ENCODE measurements at places on chromosomes 1 and 21.
A peak's percentile ranks its signal among the peaks of the same experiment; 100 is the strongest.

- DNase-seq, result peak; percentile 48
Measured at GRCh38 chr1:50368179-50369007, 54.9 kb downstream of the DMRTA2 start.

GRCh38 chr1:207742850-207743555 is 8.9 kb upstream of the CD46 start:
- DNase-seq, result no peak

- no peak for DNase-seq
Measured at GRCh38 chr1:30920827-30921226, 12.3 kb upstream of the SDC3 start.

DNA sequence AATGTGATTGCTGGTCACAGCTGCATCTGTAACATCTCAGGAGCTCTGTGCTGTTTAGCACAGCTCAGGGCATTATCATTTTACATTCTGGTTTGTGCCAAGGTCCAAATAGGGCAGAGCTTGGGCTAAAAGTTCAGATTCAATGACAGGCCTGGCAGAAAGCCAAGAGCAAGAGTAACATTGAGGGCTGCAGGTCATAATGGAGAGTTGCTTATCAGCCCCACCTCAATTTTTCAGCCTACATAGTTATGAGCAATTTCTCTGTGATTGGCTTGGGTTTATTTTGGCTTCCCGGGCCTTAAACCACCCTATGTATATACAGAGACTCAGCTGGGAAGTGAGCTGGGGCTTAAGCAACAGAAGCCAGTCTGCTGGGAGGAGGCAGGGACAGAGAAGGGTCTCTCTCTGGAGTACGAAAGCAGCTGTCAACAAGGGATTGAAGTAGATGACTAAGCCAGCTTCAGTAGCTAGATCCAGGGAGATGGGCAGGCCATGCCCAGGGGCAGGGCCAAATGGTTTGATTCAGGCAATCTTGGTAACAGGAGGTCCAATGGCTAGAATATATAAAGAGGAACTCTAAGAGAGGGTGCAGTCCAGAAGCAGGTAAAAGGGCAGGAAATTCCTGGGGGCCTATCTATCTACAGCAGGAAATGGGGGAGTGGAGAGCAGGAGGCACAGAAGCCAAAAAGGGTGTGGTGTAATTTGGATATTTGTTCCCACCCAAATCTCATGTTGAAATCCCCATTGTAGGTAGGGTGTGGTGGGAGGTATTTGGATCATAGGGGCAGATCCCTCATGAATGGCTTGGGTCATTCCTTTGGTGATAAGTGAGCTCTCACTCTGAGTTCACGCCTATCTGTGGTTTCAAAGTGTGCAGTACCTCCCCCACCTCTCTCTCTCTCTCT is 49.0 kb downstream of the BRINP2 start:
- no peak for DNase-seq

- DNase-seq, result no peak
Measured at GRCh38 chr1:62371375-62371774, 52.1 kb upstream of the KANK4 start.

Data from NCI-H2029 (cell line).